A549 treated with Mapracorat at 1 μM for 4 hours (cell line): ENCODE measurements at places on chromosomes 13 and 19. TPM values are rescaled to one million over a fixed set of nuclear protein-coding genes. Genes with fewer than 3 reads are reported as not detected.

The NLRP5 gene
- total RNA-seq = not detected in 5 replicates

The ZNF560 gene
- total RNA-seq = not detected in 5 replicates

The TUBB4A gene
- total RNA-seq = 6.0 to 7.6 TPM (median 6.5 TPM) in 5 replicates

The ZNF850 gene
- total RNA-seq = 0.45 to 0.73 TPM (median 0.66 TPM) in 5 replicates

The ISYNA1 gene
- total RNA-seq = 30.5 to 45.1 TPM (median 41.8 TPM) in 5 replicates

The ZNF844 gene
- total RNA-seq = not detected in 5 replicates

The PRSS57 gene
- total RNA-seq = 0.18 to 0.23 TPM in 2 of 5 replicates, not detected in the others
